ENCODE measurements at places on chromosomes 13 and 19.

GRCh38 chr13:79786176-79786575, 305.2 kb downstream of the NDFIP2 start:
- DNase-seq, result no peak

- DNase-seq, result no peak
These were observed 4.4 kb upstream of the ELL start for GRCh38 chr19:18526316-18526715.

- DNase-seq, result no peak
These were observed 6.8 kb upstream of the MBNL2 start for GRCh38 chr13:97215325-97215724.

- DNase-seq, result no peak
These were observed 9.2 kb downstream of the CLIP3 start for GRCh38 chr19:36023432-36023831.

GRCh38 chr19:5971714-5972354, 6.1 kb downstream of the RANBP3 start:
- DNase-seq, result no peak

- DNase-seq, result no peak
These were observed 306.1 kb downstream of the IRS2 start for GRCh38 chr13:109480011-109480955.

- no peak for DNase-seq
These were observed 26.3 kb downstream of the CNFN start for GRCh38 chr19:42363614-42364346.
